ENCODE measurements at places on chromosomes 1 and 21.

GRCh38 chr1:1997576-1997975 lies 6.0 kb downstream of the CFAP74 start:
- no peak for DNase-seq

DNA sequence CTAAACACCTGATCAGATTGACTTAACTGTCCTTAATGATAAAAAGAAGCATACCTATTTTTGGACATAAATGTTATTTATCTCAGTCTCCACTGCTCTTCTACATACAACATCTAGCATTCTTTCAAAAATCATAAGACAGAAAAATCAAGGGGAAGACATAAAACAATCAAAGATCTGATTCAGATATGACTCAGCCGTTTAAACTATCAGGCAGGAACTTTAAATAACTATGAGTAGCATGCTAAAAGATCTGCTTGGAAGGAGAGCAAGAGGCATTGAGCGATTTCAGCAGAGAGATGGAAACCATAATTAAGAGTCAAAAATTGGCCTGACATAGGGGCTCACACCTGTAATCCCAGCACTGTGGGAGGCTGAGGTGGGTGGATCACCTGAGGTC lies 27.2 kb upstream of the SLC22A15 start:
- DNase-seq = no peak

DNA sequence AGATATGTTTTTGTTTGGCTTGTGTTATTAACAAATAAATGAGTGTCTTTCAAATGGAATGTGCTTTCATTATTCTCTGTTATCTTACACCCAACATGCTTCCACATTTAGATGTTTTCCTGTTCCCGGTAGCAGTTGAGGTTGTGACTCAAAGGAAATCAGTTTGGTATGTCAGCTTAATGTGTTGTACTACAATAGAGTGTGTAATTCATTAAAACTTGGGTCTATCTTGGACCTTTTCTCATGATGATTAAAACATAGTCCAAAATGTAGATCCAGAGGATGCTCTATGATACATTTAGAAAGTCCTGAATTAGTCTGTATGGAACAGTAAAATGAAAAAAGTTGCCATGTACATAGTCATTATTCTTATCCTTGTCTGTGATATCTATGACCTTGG lies 26.7 kb downstream of the RTCA start:
- DNase-seq = no peak

DNA sequence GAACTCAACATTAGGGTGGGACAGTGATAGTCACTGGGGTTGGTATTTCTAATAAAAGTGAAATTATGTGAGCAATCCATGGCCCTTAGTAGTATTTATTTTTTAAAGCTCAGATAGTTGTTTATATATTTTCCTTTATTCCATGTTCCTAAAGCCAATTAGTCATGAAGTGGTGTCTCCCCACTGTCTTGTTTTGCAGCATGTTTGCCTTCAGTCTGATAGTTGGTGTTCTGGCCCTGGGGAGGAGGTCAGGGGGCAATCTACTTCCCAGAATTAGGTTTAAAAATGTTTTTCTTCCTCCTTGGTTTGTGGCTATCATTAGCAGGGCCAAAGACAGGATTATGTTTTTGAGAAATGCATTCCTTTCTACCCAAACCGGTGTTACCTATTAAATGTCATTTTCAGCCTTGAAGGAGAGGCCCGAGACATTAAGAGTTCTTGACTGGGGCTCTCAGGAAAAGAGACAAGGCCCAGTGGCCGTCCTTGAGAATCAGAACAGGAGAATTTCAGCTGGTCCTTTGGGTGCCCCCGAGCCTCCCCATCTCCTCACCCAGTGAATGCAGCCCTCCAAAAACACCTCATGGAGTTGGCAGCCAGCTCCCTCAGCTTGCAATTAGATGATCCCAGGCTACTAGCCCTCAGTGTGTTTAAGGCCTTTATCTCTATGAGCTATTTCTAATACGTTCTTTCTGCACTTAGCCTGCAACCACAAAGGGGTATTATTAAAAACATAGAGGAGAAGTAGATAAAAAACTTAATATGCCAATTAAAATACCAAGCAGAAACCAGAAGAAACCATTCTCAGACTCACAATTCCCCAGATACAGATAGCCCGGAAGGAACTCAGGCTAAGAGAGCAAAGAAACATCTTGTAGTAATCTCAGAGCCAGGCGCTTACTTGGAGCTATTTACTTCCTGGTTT lies 71.3 kb upstream of the NGF start:
- DNase-seq = no peak

DNA sequence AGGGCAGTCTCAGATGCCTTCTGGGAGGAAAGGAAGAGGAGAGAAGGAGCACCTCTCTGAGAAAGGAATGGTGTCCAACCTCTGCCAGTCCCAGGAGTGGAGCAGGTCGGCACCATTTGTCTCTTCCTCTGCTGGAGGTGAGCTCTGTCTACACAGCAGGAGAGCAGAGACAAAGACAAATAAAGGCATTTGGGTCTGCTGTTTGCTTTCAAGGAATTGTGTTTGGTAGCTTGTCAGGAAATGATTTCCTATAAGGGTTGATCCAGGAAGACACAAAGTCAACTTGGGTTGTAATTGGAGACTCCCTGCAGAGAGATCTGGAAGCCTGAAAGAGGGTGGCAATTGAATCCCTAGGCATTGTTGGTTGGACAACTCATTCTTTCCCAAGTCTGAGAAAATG lies 34.5 kb upstream of the PLXNA2 start:
- no peak for DNase-seq

GRCh38 chr1:92211166-92211565 lies 6.5 kb upstream of the C1orf146 start:
- no peak for DNase-seq

GRCh38 chr1:184950227-184950626 lies 24.1 kb downstream of the NIBAN1 start:
- DNase-seq = no peak

GRCh38 chr1:246608616-246609376 lies 42.5 kb downstream of the CNST start:
- DNase-seq = peak; percentile 34

DNA sequence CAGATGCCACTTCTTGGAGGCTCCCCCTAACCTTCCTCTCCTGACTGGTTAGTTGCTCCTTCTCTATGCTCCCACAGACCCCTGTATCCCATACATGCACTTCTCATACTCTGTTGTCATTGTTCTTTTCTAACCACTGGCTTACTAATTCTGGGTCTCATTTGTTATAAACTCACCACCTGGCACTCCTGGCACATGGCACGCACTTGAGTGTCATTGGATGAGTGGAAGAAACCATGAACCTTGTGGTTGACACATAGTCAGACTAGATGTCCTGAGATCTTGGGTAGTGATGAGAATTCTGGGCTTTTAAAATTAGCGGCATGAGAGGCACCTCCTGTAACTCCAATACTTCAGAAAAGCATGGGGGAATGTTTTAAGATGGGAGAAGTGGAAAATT lies 49.3 kb downstream of the TRIM62 start:
- no peak for DNase-seq

GRCh38 chr1:43286115-43286514 lies 734 bp upstream of the C1orf210 start:
- DNase-seq = no peak

DNA sequence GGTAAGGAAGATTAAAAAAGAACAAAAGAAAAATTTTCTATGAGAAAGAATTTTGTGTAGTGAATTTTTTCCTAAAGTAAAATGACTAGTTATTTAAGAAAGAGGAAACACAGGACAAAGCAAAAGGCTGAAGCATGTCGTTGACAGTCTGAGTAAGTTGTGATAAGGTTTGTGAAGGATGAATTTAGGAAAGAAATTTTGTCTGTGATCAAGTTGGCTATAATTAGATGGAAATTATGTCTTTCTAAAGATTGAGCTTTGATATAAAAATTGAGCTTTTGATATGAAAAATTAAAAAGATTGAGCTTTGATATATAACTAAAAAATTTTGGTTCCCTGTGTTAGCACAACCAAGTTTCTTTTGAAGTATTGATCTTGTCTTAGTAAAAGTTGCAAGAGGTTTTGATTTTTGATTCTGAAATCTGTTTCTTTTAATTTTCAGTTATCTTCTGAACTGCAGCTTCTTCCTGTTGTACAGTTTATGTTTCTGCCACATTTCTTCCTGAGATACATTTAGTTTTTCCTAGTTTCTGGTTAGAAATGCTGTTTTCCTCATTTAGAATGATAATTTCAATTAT lies 101.7 kb upstream of the KIAA0040 start:
- DNase-seq = no peak

DNA sequence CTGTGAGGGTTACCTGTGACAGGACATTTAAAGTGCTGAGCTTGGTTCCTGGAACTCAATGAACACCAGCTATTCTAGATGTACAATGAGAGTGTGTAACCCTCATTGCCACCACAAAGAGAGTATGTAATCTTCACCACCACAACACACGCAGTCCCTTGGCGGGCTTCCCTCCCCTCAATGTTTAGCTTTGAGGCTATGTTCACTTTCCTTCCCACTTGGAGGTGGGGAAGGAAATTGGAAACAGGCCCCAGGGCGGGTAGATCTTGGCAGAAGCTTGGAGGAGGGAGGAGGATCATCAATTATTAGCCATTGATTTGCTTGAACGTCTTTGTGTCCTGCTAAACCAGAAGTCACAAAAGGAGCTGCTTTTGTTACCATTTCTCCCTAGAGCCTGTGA lies 8.3 kb upstream of the COL16A1 start:
- DNase-seq = no peak

DNA sequence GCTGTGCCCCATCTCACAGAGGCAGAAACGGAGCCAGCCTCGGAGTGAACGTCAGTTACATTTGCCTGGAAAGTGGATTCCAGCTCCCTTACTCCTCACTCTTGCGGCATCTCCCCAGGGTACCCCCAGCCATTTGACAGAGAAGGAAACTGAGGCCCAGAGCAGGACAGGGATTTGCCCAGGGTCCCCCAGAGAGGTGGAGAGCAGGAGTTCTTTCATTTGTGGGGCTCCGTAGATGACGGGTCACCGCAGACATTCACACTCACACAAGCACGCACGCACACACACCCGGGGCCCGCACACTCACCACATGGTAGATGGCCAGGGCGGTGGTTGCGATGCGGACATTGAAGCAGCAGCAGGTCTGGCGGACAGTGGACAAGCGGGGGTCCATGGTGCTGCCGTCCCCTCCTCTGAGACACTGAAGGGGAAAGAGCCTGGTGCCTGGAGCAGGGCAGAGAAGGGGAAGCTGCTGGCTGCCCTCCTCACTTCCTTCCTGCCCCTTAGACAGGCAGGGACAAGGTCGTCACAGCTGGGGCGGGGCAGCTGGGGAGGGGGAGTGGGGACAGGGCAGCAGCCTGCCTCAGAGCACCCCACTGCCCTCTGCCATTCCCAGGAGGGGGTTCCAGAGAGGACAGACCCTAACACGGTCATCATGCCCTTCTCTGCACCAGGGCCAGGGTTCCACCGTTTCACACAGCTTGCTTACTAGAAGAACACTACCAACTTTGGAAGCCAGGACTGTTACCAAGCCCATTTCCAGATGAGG lies at the start of gene LAPTM5:
Gene LAPTM5, minus strand, starts transcription at position 423 of the 769 bp plus-strand sequence. Its CDS starts 29 bp downstream, at position 394.
- no peak for DNase-seq

GRCh38 chr1:30476911-30477459 lies 246.4 kb downstream of the MATN1 start:
- no peak for DNase-seq

GRCh38 chr21:44984428-44984791 lies 44.6 kb downstream of the SLX9 start:
- DNase-seq = no peak

GRCh38 chr1:10508511-10508951 lies 33.8 kb downstream of the PEX14 start:
- DNase-seq = no peak

- no peak for DNase-seq
These were observed 4.7 kb upstream of the INAVA start for GRCh38 chr1:200890027-200890426.

DNA sequence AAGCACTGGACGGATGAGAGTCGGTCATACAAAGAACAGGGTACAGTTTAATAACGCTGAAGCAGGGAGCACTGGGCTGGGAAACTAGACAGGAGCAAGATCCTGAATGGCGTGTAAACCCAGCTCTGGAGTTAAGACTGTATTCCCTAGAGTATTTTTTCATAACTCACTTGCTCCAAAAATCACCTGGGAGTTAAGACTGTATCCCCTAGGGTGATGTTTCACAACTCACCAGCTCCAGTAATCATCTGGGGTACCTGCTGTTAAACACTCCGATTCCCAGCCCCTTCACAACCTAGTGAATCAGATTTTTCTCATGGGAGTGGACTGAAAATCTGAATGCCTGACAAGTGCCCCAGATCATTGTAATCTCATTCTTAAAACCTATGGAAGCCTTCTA lies 123.2 kb downstream of the MAB21L3 start:
- no peak for DNase-seq

DNA sequence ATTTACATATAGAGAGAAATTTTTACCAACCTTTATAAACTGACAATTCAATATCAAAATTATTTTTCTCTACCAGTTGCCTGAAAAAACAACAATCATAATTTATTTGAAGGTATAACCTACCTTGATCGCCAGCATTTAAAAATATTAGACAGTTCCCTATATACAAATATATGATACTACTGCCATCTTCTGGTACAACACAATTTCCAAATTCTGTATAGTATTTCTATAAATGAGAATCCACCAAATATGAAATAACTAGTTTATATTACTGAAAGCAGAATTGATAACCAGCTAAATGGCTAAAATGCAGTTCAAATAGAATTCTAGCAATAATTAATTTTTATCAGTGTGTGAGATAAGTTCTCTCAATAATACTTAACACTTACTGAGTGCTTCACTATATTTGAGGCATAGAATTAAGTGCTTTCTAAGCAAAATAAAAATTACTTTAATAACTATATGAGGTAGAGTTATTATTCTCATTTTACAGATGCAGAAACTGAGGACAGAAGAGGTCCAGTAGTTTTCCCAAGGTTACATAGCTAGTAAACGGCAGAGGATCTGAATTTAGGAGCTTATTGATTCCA lies 75.6 kb downstream of the PIGK start:
- DNase-seq = no peak

DNA sequence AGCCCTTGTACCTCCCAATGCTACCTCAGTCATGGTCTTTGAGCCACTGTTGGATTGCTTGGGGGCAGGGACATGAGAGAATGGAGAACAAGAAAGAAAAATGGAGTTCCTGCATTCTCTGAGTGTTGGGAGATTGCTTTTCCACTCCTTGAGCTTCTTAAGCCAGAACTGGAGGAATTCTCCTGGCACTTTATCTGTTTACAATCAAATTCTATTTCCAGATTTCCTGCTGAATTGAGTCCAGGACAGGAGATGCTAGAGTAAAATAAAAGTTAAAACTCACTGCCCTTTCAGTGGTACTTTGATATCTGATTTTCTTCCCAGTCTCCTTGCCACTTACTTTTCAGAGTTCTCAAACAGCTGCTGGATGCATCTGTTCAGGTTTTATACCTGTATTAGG lies 24.4 kb upstream of the DEPDC1 start:
- DNase-seq = no peak

DNA sequence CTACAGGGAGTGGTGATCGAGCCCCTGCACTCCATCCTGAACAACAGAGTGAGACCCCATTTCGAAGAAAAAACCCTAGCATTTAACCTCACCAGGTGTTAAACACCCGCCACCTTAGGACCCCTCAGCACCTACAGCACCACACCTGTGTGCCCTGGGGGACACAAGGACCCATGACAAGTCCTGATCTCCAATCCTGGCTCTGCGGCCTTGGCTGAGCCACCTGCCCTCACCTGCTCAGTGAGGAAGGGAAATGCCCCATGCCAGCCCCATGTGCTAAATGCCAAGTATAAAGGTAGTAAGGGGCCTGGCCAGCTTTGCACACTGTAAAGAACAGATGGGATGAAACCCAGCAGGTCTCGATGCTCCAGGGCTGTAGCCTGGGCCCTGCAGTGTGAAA lies 11.1 kb downstream of the MRTO4 start:
- no peak for DNase-seq

GRCh38 chr1:38000529-38001455 lies 4.5 kb downstream of the FHL3 start:
- DNase-seq = peak; percentile 22

GRCh38 chr1:244056577-244056976 lies 5.5 kb downstream of the ZBTB18 start:
- no peak for DNase-seq

All from GM13976 (cell line).